Upper lobe of right lung (tissue), 1 donor: ENCODE measurements at places on chromosomes 4 and X. TPM values are rescaled to one million over a fixed set of nuclear protein-coding genes. Genes with fewer than 3 reads are reported as not detected.

DNA sequence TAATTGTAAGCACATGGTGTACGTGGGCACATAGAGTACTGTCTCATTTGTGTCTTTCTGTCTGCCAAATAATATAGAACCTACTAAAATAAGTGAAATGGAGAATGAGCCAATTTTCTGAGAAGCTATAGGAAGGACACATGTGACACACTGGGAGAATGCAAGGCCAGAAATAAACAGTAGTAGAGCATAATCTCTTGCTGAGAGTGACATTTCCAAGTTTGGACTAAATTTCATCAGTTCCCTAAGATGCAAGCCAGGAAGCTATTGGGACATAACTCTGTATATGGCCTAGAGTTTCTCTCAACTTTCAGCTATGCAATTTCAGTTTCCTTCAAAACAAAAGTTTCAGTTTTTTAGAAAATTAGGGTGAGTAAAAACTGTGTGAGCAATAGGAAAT lies 638.7 kb downstream of the PCDH18 start:
- no peak overlapping the region for H3K27ac ChIP-seq
- no peaks in the 10 kb centered on the region for H3K4me1 ChIP-seq
- no peak for DNase-seq
- no peaks in the 10 kb centered on the region for H3K27me3 ChIP-seq
- H3K36me3 ChIP-seq: no peaks in the 10 kb centered on the region

DNA sequence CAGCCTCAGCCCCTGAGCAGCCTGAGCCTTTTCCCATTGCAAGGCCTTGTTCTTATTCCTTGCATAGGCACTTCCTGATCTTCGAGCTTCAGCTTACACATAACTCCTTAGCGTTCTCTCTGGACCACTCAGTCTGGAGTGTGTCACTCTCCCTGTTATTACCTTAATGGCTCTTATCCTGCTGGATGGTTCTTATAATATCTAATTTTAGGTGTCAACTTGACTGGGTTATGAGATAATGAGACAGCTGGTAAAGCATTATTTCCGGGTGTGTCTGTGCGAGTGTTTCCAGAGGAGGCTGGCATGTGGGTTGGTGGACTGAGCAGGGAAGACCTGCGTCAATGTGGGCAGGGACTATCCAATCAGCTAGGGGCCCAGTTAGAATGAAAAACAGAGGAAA lies 75.7 kb downstream of the HAUS3 start:
- no peaks in the 10 kb centered on the region for H3K27me3 ChIP-seq
- no peak for DNase-seq
- no peak overlapping the region for H3K4me3 ChIP-seq
- no peak overlapping the region for H3K27ac ChIP-seq
- peaks cover 3% of the 10 kb centered on the region for H3K4me1 ChIP-seq

- H3K36me3 ChIP-seq: no peaks in the 10 kb centered on the region
- H3K27ac ChIP-seq: no peak overlapping the region
- no peaks in the 10 kb centered on the region for H3K4me1 ChIP-seq
- no peak for DNase-seq
- no peak overlapping the region for H3K4me3 ChIP-seq
These were observed 263.2 kb upstream of the ITM2A start for GRCh38 chrX:79630033-79631009.

- H3K4me1 ChIP-seq: no peaks in the 10 kb centered on the region
- no peak overlapping the region for H3K27ac ChIP-seq
- H3K27me3 ChIP-seq: no peaks in the 10 kb centered on the region
- H3K36me3 ChIP-seq: no peaks in the 10 kb centered on the region
- H3K4me3 ChIP-seq: no peak overlapping the region
- no peak for DNase-seq
These were observed 118.8 kb downstream of the GABRA2 start for GRCh38 chr4:46270986-46271596.

GRCh38 chr4:100736641-100737451 lies 219.0 kb upstream of the EMCN start:
- no peak overlapping the region for H3K27ac ChIP-seq
- no peak for DNase-seq
- H3K4me1 ChIP-seq: no peaks in the 10 kb centered on the region
- H3K36me3 ChIP-seq: no peaks in the 10 kb centered on the region

- H3K36me3 ChIP-seq: no peaks in the 10 kb centered on the region
- no peak overlapping the region for H3K4me3 ChIP-seq
- no peak overlapping the region for H3K27ac ChIP-seq
- DNase-seq: no peak
- H3K4me1 ChIP-seq: no peaks in the 10 kb centered on the region
These were observed 89.3 kb downstream of the DDIT4L start for GRCh38 chr4:100100985-100101384.

DNA sequence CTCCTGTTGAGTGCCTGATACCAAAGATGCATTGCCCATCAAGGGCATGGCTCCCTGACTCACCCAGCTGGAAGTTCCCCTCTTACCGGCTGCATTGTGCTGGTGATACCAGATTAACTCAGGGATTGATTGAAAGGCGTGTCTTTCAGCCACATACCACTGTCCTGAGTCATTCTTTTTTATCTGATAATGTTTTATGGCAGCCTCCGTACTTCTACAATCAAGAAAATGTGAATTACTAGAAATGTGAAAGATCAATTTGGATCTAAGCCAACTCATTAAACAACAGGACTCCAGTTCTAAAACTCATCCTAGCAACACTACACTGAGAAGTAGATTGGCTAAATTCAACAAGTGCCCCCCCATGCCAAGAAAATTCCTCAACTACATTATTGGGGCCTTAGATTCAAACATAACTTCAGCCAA lies 40.0 kb downstream of the TXK start:
- no peak overlapping the region for H3K4me3 ChIP-seq
- H3K4me1 ChIP-seq: no peaks in the 10 kb centered on the region
- no peaks in the 10 kb centered on the region for H3K36me3 ChIP-seq
- DNase-seq: no peak
- H3K27me3 ChIP-seq: no peaks in the 10 kb centered on the region

DNA sequence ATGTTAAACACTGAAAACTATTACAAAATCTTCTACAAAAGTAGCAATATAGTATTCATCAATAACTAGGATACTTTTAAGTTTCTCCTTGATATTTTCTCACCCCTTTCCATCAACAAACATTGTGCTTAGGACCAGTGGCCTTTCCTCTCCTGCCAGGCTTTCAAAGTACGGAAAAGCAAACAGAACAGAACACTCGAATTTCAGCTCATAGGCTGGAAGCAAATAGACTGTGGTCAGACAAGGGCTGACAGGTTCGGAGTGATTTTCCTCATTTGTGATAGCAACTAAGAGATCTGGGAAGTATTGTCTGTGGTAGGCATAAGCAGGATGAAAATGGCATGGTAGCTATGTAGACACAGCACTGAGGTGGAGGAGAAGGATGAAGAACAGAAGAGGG lies 68.6 kb upstream of the SORBS2 start:
- H3K27me3 ChIP-seq: no peaks in the 10 kb centered on the region
- H3K27ac ChIP-seq: no peak overlapping the region
- H3K4me3 ChIP-seq: no peak overlapping the region
- DNase-seq: no peak
- H3K4me1 ChIP-seq: no peaks in the 10 kb centered on the region

DNA sequence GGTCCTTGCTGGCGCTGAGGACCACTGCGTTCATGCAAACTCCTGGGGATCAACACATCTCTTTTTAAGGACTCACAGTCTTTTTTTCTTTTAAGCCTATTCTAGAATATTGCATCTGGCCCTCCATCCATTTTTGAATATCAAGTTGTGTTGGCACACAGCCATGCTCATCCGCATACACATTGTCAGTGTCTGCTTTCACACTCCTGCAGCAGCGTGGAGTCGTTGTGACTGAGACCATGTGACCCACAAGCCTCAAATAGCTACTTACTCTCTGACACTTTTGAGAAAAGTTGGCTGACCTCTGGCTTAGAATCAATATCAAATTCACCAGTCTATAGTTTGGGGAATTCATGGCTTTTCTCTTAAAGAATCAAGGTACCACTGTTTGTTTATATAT lies 191.8 kb upstream of the S100G start:
- no peaks in the 10 kb centered on the region for H3K4me1 ChIP-seq
- no peak overlapping the region for H3K27ac ChIP-seq
- DNase-seq: no peak
- no peak overlapping the region for H3K4me3 ChIP-seq

DNA sequence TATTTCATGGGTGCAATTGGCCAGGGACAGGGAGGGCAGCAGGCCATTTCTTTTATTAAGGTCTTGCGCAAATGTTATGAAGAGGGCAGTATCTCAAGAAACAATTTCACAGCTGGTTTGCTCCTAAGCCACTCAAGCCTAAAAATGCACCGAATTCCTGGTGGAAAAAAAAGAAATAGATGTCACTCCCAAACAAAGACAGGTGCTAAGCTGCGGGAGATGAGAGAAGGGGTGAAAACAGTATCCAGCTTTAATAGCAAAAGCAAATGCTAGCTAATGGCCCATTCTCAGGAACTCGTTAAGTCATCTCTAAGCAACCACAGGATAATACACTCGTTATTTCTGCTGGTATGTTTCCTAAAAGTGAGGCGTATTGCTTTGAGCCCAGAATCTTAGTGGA lies 116.4 kb downstream of the ARX start:
- no peaks in the 10 kb centered on the region for H3K4me1 ChIP-seq
- no peak overlapping the region for H3K4me3 ChIP-seq
- no peak overlapping the region for H3K27ac ChIP-seq
- no peaks in the 10 kb centered on the region for H3K36me3 ChIP-seq
- no peaks in the 10 kb centered on the region for H3K27me3 ChIP-seq

- no peak overlapping the region for H3K4me3 ChIP-seq
- H3K36me3 ChIP-seq: no peaks in the 10 kb centered on the region
- DNase-seq: no peak
- peaks cover 4% of the 10 kb centered on the region for H3K4me1 ChIP-seq
- H3K27me3 ChIP-seq: no peaks in the 10 kb centered on the region
- H3K27ac ChIP-seq: no peak overlapping the region
These were observed 128.7 kb downstream of the ARHGAP24 start for GRCh38 chr4:85603437-85604336.

DGKQ gene
- total RNA-seq: 19.1 TPM

SLC9B1 gene
- 1.2 TPM for total RNA-seq

LRAT gene
- total RNA-seq: 1.1 TPM

TRO gene
- total RNA-seq: 2.7 TPM
